ENCODE measurements at places on chromosomes 7 and 10.

- no peak for DNase-seq
Measured at GRCh38 chr7:150346922-150347321, 5.5 kb upstream of the RARRES2 start.

DNA sequence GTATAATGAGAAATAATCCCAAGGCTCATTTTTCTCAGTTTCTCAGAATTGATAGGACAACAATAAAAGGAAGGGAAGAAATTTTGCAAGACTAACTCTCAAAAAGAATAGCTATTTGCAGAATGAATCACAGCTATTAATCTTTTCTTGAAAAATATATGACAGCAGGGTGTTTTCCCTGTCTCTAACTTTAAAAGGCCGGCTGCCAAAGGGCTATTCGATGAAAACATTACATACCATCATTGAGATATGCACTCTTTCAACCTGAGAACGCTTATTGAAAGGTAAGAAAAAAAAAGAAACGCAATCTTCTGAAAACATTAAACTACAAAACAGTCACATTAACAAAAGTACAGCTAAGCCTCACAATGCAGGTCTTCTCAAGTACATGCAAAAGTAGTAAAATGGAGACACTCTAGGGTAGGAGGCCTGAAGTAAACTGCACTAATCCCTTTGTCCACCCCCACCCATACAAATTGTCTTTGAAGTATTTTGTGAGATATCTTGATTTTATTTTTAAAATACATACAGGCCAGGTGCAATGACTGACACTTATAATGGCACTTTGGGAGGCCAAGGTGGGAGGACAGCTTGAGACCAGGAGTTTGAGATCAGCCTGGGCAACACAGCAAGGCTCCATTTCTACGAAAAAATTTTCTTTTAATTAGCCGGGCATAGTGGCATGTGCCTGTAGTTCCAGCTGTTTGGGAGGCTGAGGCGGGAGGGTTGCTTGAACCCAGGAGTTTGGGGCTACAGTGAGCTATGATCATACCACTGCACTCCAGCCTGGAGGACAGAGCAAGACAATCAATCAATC is 83.0 kb downstream of the PARD3 start:
- no peak for DNase-seq

GRCh38 chr10:12073526-12073925 is 4.8 kb downstream of the DHTKD1 start:
- no peak for DNase-seq

GRCh38 chr7:111588065-111588433 is 25.8 kb upstream of the IMMP2L start:
- DNase-seq: no peak

GRCh38 chr7:2825559-2826227 is 18.4 kb downstream of the GNA12 start:
- DNase-seq: no peak

- no peak for DNase-seq
Measured at GRCh38 chr7:106423821-106424475, 139.2 kb upstream of the NAMPT start.

DNA sequence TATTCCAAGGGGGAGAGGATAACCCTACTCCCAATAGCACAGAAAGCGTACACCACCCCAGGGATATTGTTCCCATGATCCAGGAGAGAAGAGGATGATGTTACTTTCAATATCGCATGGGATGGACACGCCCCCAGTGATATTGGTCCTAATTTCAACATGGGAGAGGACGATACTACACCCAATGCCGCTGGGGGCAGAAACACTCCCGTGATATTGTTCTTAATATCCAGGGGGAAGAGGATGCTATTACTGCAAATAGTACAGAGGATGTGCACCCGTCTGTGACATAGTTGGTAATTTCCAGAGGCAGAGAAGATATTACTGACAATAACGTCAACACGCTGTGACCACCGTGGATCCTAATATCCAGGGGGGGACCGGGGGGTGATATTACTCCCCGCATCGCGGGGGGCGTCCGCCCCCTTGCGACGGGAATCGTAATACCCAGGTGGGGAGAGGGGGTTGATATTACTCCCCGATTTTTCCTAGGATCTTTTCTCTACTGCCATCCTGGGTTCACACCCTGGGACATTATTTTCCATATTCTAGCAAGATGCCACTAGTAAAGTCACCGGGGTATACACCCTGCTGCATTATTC is 16.6 kb downstream of the MEIG1 start:
- no peak for DNase-seq

- no peak for DNase-seq
Measured at GRCh38 chr10:128257428-128257827, 131.2 kb upstream of the MKI67 start.

DNA sequence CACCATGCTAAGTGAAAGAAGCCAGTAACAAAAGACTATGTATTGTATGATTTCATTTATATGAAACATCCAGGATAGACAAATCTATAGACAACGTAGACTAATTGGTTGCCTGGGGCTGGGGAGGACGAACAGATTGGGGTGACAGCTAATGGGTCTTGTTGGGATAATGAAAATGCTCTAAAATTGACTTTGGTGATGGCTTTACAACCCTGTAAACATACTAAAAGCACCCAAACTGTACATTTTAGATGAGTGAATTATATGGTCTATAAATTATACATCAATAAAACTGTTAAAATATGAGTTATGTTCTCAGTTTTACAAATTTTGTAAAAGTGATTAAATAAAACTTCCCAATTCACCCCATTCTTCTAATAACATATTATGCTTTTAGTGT is 261.5 kb downstream of the ELMO1 start:
- no peak for DNase-seq

DNA sequence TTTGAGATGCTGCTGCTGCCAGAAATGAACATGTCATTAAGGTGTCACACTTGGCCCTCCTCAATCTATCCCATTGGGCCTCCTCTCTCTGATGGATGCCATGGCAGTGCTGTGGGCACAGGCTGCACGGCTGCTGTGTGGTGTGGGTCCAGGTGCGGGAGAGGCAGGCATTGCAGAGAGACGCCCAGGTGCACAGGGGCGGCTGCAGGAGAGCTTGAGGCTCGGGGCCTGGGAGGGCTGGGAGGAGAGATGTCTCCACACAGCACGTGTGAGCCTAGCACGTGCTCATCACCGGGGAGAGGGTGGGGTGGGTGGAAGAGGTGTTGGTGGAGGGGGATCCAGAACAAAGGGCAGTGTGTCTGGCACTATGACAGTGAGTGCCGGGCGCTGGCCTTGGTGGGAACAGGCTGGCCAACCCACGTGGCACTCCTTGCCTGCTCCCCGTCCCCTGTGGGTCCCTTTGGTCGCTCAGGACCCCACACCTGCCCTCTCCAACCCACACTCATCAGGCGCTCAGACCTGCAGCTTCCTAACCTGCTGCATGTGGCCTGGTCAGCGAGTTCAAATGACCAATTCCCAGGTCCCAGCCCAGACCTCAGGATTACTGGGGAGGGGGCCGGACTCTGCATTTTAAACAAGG is 39.9 kb upstream of the BNIP3 start:
- DNase-seq: no peak

DNA sequence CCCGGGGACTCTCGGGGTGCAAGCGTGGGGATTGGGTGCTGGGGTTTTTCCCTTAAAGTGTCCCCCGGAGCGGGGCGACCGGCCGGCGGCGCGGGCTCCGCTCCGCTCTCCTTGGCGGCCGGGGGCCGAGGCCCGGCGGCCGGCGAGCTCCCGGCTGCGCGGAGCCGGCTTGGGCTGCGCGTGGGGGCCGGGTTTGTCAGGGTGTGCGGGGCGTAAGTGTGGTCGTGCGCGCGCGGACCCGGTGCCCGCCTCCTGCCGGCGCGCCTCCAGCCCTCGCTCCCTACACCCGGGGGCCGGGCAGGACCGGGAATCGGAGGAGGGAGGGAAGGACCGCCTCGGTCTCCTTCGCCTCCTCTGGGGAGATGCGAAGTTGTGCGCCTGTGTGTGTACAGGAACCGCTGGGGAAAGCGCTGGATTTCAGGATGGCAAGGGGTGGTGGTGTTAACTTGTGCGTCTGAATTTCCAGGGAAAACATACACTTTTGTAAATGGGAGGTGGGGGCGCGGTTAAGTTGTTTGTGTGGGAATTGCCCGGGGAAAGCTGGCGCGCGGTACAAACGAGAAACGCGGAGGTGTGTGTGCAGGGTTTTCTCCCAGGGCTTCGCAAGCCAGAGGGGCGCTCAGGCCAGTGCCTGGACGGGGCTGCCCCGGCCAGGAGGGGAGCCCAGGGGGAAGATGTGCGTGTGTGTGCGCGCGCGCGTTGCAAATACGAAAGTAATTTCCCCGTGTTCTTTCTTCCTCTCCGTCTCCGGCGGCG is 737 bp downstream of the ZMIZ1 start:
- no peak for DNase-seq

DNA sequence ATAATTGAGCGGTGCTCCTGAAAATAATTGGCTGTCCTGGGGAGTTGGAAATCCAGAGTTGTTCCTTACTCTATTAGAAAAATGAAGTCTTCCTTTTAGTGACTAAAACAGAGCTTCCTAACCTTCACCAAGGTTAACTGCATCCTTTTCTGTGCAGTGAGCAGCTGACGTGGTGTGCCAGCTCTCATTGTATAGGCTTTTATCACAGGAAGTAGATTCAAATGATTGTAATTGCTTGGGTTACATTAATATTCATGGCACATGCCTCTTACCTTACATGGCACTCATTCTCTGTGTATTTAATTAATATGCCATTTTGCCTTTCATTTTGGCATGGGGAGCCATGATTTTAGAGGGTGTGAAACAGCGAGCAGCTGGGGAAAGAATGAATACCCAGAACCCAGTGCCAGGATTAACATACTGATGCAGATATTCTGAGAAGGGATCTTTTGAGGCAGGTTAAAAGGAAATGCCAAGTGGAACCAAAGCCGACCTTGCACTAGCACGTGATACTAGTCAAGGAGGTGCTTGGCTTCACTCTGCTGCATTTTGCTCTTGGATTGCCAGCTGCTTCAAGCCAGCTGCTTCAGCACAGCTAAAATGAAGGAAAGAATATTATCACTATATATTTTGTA is 115.3 kb downstream of the ST7 start:
- no peak for DNase-seq

DNA sequence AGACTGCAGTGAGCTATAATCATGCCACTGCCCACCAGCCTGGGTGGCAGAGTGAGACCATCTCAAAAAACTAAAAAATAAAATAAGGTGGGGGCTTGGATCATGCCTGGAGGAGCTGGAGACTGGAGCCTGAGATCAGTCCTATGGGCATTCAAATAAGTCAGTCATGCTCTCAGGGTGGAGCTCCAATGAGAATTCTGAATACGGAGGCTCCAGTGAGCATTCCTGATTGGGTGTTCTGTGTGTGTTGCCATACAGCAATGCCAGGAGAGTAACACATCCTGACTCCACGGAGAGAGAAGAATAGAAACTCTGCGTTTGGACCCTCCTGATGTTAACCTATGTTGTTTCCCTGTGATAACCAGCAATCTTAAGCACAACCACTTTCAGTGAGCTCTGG is 16.0 kb downstream of the UBE2D4 start:
- DNase-seq: no peak

DNA sequence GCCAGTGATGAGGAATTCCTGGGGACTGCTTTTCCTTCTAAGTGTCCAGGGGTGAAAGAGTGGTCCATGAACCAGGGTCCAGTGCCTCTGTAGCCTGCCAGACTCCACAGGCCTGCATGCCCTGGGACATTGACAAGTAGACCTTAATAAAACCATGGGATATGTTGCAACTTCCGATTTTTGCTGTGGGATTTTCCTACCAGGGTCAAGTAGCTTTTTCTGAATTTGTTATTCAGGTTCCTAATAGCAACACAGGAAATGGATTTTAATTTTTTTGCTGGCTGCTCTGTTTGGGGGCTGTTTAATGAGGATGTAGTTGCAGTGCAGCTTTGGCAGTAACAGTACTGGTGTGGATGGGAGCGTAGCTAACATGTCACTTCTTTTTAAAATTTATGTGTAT is 42.1 kb downstream of the WBP1L start:
- DNase-seq: no peak

DNA sequence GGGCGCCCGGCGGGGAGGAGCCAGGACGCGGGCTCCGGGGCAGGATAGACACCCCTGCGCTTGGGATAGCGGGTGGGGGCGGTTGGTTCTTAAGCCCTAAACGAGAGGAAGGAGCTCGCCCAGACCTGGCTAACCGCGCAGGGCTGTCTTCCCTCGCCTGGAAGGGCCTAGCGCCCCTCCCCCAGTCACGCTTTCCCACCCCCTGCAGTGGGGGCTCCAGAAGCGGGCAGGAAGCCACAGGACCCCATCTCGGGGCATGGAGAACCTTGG is 6.5 kb downstream of the SHH start:
- DNase-seq: no peak

- DNase-seq: no peak
Measured at GRCh38 chr7:100951172-100951571, 1.8 kb downstream of the MUC3A start.

GRCh38 chr10:30436671-30437030 is 2.7 kb downstream of the MAP3K8 start:
- no peak for DNase-seq

GRCh38 chr7:16399265-16399831 is 22.0 kb downstream of the CRPPA start:
- no peak for DNase-seq

DNA sequence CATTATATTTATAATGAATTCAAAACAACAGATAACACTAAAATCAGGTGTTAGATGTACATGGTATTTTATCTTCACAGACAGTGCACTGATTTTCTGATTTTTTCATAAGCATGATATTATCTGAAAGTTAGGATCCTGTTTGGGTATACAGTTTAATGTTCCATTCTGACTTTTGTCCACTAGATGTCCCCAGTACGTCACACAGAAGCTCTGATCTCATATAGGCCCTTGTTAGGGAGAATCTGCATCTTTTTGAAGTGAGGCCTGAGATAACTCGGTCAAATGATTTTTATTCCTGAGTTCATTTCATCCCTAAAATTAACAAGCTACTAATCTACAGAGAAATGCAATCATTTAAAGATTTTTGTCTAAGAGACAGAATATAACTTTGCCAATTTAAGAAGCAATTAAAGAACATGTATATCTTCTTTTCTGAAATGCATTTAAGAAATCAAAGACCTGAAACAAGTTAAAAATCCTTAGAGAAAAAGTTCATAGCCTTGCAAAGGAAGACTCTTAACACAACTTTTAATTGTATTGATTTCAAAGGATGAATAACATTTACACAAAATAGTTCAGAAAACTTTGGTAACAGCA is 72.0 kb upstream of the TES start:
- no peak for DNase-seq

GRCh38 chr7:10718768-10719167 is 254.9 kb upstream of the PHF14 start:
- DNase-seq: no peak
